Stimulated activated CD8-positive, alpha-beta memory T cell treated with anti-CD3 and anti-CD28 coated beads, Interleukin-4, amount 100 ng/mL, for 1 hour (primary cell): ENCODE measurements at places on chromosomes 6 and 20.

- no peak for DNase-seq
Observed at GRCh38 chr20:62739581-62740285, 31.1 kb downstream of the NTSR1 start.

DNA sequence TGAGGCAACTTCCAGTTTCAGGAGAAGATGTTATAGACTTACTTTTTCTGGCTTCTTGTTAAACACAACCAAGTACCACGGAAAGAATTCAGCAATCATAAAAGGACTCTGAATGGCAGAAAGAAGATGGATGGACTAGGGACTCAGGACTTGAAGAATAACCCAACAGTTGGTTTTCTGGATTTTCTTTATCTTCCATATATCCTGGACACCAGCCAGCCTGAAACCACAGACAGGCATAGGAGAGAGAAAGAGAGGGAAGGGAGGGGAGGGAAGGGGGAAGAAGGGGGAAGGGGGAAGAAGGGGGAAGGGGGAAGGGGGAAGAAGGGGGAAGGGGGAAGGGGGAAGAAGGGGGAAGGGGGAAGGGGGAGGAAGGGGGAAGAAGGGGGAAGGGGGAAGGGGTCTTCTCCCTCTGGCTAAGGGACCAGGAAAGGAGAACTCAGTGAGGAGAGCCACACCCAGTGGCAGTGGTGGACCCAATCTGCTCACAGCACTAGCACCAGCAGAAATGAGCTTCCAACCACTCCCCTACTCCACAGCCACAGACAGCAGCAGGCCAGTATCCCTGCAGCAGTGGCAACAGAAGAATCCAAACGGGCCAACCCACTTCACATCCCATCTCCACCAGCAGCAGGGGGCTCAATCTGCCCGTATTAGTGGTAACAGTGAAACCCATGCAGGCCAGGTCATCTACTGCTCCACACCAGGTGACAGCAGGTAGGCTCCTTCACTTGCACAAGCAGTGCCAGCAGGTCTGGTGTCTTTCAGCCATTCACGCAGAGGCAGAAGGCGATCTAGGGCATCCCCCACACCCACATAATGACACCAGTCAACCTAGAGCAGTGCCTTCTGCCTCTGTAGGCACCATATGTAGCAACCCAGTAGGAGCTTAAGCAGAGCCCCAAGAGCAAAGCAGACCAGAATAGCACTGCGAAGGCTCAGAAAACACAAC, 78.6 kb downstream of the TRMT6 start:
- no peak for DNase-seq

DNA sequence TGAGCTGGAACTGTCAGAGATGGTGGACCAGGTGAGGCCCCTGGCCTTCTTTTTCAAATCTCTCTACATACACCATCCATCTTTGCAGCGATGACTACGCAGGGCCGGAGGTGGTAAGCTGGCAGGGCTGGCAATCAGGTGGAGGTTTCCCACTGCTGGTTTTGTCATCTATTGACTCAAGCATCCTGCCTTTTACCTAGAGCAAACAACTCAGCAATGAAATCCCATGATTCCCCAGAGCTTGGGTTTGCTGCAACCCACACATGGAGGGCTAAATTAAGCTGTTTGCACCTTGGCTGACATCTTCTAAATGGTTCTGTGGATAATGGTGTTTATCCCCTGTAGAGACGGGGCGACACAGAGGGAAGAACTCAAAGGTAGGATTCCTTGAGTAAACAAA, 170.2 kb downstream of the SCP2D1 start:
- DNase-seq = no peak

- DNase-seq = no peak
Observed at GRCh38 chr6:18412644-18413043, 25.5 kb downstream of the RNF144B start.
